ENCODE measurements at places on chromosomes 3 and 15.

DNA sequence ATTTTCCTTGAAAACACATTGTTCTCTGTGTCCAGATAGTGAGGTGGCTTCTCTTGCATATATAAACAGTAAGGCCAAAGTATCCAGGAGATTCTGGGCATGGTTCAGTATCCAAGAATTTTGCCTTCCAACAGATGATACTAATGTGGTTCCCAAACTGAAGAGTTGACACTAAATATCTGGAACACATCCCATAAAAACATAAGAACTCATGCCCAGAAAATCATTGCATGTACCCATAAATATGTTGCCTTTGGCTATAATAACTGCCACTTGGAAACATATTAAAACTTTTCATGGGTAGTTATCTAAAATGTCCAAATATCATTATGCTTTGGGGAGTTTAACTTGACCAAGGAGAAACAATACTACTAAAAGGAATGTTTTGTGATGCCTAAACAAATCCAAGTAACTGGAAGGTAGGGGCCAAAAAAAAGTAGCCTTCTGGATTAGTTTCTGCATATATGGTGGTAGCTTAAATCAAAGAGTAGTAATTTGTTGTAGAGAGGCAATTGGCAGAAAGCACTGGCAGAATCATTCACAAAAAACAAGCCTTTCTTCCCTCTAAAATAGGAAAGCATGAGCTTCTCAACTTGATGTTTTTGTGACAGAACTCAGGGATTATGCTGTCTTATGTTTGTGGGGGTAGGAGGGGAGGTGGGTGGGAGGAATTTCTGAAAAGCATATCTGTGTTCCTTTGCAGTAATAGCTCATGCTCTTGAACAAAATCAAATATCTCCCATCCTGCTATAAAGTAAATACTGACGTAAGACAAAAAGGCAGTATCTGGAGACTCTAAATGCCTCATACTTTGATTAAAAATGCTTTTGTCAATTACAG, 753.9 kb downstream of the TUSC7 start:
- ATAC-seq, result no peak

GRCh38 chr15:63379492-63380150, 2.0 kb downstream of the CA12 start:
- ATAC-seq, result no peak

- no peak for ATAC-seq
These were observed 21.5 kb downstream of the PDHB start for GRCh38 chr3:58411851-58412830.

GRCh38 chr3:101311676-101312075, 8.7 kb downstream of the IMPG2 start:
- ATAC-seq, result no peak

DNA sequence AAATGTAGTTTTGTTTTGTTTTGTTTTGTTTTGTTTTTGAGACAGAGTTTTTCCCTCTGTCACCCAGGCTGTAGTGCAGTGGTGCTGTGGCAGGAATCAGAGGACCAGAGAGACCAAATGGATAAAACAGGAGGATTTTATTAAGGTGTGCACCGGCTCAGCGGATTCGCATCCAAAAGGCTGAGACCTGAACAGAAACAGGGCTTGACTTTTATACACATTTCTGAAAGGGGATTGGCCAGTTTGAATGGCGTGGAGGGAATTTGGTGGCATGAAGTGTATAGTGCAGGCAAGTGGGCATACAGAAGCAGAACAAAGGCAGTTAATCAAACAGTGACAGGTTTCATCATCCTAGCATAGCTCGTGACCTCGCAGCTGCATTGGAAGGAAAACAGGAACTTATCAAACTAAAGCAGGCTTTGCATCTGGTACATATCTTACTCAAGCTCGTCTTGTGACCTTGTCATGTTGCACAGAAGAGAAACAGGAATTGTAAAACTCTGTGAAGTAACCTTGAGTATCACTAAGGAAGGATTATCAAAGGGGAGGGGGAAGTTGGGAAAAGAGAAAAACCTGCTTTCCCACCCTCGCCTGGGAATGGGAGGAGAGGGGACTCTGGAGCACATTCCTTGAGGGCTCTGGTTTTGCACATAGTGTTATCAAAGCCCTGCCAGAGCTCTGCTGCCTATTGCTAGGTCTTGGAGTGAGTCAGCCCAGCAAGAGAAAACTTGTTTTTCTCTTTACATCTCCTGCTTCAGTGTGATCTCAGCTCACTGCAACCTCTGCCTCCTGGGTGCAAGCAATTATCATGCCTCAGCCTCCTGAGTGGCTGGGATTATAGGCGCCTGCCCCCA, 38.5 kb downstream of the C3orf62 start:
- ATAC-seq, result no peak

- ATAC-seq, result no peak
These were observed 1.1 kb upstream of the UBE2E1 start for GRCh38 chr3:23804441-23805209.

DNA sequence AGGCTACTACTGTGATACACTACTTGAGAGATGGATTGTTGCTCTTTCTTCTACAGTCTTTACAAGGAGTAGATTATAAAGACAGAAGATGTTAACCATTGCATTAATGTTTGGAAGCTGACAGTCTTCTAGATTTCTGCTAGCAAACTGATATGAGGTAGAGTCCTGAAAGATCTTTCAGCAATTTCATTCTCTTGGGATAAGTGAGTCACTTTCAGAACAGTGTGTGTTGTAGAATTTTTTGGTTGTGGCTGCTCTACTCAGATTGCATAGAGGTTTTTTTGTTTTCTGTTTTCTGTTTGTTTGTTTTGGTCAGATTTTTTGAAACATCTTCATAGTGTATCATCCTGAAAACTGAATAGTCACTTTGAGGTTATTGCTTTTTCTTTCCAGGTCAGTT, 17.1 kb downstream of the TNFSF10 start:
- peak; percentile 48 for ATAC-seq

DNA sequence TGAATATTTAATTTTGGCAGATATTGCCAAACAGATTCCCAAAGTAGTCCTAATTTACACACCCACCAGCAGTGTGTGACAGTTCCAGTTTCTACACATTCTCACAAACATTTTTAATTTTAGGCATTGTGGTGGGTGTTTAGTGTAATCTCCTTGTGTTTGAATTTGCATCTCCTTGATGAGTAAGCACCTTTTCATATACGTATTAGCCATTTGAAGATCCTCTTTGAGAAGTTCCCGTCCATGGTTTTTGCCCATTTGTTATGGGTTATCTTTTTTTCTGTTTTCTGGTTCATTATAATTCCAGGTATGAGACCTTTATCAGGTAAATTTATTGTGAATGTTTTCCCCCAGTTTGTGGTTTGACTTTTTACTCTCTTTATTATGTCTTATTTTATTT, 2.3 kb upstream of the TM4SF19 start:
- ATAC-seq, result peak; percentile 26

DNA sequence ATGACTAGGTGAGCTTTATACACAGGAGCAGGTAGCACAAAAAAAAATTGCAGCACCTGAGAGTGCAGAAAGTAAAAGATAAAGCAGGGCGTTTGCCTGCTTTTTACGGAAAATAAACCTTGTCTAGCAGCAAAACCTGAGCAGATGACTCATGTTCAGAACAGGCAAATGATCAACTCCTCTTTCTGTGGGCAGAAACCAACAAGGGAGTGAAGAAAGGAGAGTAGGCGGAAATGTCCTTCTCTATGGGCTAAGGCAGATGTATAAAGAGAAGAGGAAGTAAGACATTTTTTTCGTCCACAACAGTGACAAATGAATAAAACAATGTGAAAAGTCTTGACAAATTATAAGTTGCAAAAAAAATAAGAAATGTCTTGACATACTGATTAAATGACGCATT, 24.5 kb upstream of the GMNC start:
- ATAC-seq, result no peak

DNA sequence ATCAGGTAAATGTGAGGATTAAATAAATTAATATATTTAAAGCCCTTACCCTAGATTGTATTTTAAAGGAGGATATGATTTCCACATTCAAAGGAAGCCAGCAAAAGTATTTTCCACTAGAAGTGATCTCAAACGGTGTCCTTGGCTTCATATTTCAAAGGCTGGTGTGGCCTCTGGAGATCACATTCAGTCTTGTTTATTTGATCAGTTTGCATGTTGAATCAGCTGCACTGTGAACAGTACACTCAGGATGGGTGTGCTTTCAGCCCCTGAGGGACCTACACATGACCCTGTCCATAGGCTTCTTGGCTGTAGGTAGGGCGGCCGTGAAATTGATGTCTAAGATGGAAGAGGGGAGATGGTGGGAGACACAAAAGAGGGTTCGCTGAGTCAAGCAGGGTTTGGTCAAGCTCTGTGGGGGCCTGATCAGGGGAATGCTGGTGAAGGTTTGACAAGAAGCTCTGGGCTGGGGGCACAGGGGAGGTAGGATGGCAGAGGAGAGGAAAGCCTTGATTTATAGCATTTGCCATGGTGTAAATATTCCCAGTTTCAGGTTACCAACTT, 21.9 kb downstream of the CYP8B1 start:
- ATAC-seq, result no peak

DNA sequence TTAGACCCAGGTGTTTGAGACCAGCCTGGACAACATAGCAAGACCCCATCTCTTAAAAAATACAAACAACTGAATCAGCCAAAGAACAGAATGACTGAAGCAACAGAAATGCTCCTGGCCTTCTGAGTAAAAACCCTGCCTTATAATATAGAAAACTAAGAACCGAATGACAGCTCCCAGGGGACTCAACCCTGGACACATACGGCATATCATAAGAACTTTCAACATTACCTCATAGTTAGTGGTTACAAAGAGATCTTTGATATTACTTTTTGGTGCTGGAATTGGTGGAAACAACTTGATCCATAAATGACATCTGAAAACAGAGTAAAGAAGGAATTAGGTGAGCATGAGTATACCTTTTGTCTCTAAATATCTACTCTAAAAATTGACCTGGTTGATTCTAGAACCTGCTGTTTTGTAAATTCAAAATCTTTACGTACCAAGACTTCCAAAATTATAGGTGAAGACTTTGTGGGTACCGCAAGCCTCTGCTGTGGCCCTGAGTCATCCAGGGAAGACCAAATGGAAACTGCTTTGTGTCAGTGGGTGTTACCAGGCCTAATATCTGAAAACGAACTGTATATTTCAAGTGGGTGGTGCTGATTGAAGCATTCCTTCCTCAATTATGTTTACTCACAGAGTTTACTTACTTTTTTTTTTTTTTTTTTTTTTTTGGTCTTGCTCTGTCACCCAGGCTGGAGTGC, 35.5 kb downstream of the IL5RA start:
- ATAC-seq, result no peak

GRCh38 chr3:48014358-48014757, 1.9 kb downstream of the MAP4 start:
- ATAC-seq, result peak; percentile 37

DNA sequence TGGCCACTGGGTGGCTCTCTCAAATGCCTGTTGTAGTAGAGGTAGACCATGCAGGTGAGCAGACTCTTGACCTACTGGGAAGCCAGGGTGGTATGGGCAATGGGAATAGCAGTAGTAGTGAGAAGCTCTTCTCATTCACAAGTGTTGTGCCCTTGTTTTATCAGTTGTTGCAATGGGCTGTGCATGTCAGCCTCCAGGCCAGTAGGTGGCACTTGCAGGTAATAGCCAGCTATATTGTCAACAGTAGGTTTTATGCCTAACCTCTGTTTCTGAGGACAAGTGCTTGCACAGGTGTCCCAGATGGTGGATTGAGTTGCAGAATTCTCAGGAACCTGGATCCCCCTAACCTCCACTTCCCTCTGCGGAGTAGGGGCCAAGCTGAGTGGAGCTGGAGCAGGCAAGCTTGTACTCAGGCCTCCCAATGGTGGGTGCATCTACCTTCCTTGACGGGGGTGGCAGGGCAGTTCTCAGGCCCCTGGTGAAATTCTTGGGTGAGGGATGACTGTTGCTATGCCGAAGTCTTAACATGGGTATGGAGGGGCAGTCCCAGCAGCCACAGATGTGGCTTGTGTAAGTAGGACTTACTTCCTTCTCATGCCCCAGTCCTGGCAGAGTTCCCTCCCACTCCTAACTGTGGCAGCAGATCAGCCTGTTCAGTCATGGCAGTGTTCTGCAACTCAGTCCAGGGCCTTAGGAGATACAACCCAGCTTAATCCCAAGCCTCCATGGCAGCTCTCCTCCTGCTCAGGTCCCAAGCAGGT, 104.3 kb downstream of the NEO1 start:
- peak; percentile 89 for ATAC-seq

- no peak for ATAC-seq
These were observed 8.0 kb upstream of the KNG1 start for GRCh38 chr3:186708983-186709679.

DNA sequence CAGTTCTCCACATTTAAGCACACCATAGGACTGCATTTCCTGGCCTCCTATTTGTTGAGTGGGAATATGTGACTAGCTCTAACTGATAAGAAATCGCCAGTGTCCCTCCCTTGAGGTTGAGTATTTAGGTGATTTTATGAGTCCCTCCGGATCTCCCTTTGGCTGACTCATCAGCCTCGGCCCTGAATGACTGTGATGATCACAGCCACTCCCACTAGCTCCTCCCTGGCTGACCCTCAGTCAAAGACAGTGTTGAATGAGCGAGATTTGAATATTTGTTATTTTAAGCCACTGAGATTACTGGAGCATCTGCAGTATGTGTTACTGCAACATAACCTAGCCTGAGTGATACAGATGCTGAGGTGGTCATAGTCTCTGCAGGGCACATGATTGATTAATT, 515.3 kb downstream of the EPHB1 start:
- no peak for ATAC-seq

DNA sequence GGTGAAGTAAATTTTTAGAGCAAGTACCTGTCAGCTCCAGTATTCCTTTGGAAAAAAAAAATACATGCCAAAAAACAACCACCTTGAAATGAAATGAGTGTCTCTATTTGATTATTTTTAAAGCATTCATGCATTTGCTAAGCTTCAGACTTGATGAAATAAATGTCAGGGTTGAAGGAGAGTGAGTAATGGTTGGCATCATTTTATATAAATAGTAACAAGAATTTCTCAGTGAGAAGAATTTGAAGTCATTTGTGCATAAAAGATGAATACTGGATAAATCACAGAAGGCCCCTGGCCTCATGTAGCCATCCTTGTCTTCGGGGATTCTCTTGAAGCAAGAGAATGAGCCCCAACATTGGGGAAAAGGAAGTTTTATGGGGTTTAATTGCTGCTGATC, 318.4 kb downstream of the LPP start:
- ATAC-seq, result no peak

- no peak for ATAC-seq
These were observed 401.9 kb upstream of the TPRG1 start for GRCh38 chr3:188769831-188770230.

DNA sequence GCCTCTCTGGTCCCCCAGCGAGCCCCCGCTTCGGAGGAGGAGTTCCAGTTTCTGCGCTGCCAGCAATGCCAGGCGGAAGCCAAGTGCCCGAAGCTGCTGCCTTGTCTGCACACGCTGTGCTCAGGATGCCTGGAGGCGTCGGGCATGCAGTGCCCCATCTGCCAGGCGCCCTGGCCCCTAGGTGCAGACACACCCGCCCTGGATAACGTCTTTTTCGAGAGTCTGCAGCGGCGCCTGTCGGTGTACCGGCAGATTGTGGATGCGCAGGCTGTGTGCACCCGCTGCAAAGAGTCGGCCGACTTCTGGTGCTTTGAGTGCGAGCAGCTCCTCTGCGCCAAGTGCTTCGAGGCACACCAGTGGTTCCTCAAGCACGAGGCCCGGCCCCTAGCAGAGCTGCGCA, 3.5 kb downstream of the PML start:
- no peak for ATAC-seq

- ATAC-seq, result no peak
These were observed 56.6 kb downstream of the P3H2 start for GRCh38 chr3:190064112-190064511.

- ATAC-seq, result no peak
These were observed 20.5 kb downstream of the SLC9C1 start for GRCh38 chr3:112273536-112273935.

GRCh38 chr3:30256474-30256873, 349.9 kb upstream of the TGFBR2 start:
- no peak for ATAC-seq

GRCh38 chr3:187641320-187642016, 28.7 kb downstream of the SST start:
- no peak for ATAC-seq

Data from activated T-helper 17 cell treated with anti-CD3 and anti-CD28 coated beads, Interleukin-2, amount 50 U/mL, for 72 hours (primary cell).